Chondrocyte (in vitro differentiated cells): ENCODE measurements at places on chromosomes 3 and 15. TPM values are rescaled to one million over a fixed set of nuclear protein-coding genes. Genes with fewer than 3 reads are reported as not detected.

The CTXN2 gene
- total RNA-seq: not detected in 3 replicates

The TARS3 gene
- total RNA-seq: 10.7 to 15.1 TPM (median 12.7 TPM) in 3 replicates

The CMSS1 gene
- total RNA-seq: 19.5 to 57.6 TPM (median 22.3 TPM) in 3 replicates

The SLC9C1 gene
- total RNA-seq: 0.07 TPM in 1 of 3 replicates, not detected in the others

The IL12A gene
- 1.3 to 1.9 TPM (median 1.5 TPM) in 3 replicates for total RNA-seq

The DMXL2 gene
- 20.0 to 25.0 TPM (median 20.7 TPM) in 3 replicates for total RNA-seq

The SCAMP5 gene
- 20.6 to 29.3 TPM (median 22.4 TPM) in 3 replicates for total RNA-seq

The GPR27 gene
- 3.5 to 5.8 TPM (median 5.5 TPM) in 3 replicates for total RNA-seq

The RASA2 gene
- 8.5 to 9.2 TPM (median 9.2 TPM) in 3 replicates for total RNA-seq

The NSUN3 gene
- 7.5 to 14.5 TPM (median 8.5 TPM) in 3 replicates for total RNA-seq

The PRICKLE2 gene
- total RNA-seq: 48.2 to 103 TPM (median 60.5 TPM) in 3 replicates

The ACSBG1 gene
- not detected in 3 replicates for total RNA-seq

The PIERCE2 gene
- 2.7 to 3.8 TPM (median 3.1 TPM) in 3 replicates for total RNA-seq

The TLR9 gene
- total RNA-seq: 0.12 TPM in 1 of 3 replicates, not detected in the others

The SGO1 gene
- total RNA-seq: 3.4 to 5.0 TPM (median 3.7 TPM) in 3 replicates

The P2RY14 gene
- total RNA-seq: not detected in 3 replicates

The CCDC66 gene
- 12.4 to 19.8 TPM (median 12.6 TPM) in 3 replicates for total RNA-seq

The NPAP1 gene
- total RNA-seq: not detected in 3 replicates

The EEF1AKMT4 gene
- 4.3 to 5.0 TPM (median 4.4 TPM) in 3 replicates for total RNA-seq
